ENCODE measurements at places on chromosomes 7 and 10.

- no peak for DNase-seq
These were observed 34.6 kb upstream of the PLPP4 start for GRCh38 chr10:120422457-120422856.

DNA sequence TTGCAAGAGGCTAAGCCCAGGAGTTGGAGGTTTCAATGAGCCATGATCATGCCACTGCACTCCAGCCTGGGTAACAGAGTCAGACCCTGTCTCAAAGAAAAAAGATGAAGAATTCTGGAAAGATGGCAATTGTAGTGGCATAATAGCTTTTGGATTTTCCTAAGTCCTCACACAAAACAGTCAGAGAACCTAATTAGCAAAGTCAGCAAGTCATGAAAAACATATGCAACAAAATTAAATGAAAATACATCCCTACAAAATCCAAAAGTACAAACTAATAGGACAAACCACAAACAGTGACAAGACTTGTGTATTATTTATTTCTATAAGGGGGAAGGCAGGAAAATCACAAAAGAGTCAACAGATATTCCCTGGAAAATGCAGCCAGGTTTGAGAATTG is 362.3 kb upstream of the PLXDC2 start:
- DNase-seq: no peak

DNA sequence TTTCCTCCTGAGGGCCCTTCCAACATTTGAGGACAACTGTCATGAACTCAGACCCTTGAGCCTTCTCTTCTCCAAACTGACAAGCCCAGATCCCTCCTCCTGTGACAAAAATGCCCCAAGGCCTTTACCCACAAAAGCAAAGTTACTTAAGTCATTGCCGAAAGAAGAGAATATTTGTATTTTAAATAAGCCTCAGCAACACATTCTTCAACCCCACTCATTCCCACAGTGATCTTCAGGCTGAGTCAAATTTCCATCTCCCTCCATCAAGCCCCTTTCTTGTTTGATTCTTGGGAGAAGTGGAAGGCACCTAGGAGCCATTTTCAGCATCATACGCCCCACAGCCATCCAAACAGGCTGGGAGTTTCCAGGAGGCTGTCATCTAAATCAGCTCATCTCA is 150.8 kb upstream of the PDE1C start:
- no peak for DNase-seq

DNA sequence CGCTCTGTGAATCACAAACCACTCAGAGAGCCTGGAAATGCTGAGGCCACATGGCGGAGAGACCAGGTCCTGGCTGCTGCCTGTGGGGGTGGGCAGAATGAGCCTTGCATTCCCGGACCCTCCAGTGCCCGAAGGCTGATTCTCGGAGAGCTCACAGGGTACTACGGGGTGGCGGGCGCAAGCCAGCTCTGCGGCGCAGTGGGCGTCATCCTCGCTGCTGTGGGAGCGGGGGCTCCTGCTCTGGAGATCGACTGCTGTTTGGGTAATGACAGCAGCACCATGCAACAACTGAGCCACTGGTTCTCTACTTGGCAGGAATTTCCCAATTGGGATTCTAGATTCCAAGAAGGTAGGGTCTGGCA is 108.0 kb downstream of the PTPRN2 start:
- DNase-seq: peak; percentile 43

All from upper lobe of right lung (tissue), 1 donor.